ENCODE measurements at places on chromosomes 6 and 20.

GRCh38 chr20:57652606-57653545 lies 32.6 kb upstream of the ZBP1 start:
- DNase-seq = no peak

GRCh38 chr6:3324262-3324942 lies 65.7 kb downstream of the PSMG4 start:
- DNase-seq = no peak

- DNase-seq = no peak
These were observed 302.2 kb upstream of the EPHA7 start for GRCh38 chr6:93721386-93722048.

DNA sequence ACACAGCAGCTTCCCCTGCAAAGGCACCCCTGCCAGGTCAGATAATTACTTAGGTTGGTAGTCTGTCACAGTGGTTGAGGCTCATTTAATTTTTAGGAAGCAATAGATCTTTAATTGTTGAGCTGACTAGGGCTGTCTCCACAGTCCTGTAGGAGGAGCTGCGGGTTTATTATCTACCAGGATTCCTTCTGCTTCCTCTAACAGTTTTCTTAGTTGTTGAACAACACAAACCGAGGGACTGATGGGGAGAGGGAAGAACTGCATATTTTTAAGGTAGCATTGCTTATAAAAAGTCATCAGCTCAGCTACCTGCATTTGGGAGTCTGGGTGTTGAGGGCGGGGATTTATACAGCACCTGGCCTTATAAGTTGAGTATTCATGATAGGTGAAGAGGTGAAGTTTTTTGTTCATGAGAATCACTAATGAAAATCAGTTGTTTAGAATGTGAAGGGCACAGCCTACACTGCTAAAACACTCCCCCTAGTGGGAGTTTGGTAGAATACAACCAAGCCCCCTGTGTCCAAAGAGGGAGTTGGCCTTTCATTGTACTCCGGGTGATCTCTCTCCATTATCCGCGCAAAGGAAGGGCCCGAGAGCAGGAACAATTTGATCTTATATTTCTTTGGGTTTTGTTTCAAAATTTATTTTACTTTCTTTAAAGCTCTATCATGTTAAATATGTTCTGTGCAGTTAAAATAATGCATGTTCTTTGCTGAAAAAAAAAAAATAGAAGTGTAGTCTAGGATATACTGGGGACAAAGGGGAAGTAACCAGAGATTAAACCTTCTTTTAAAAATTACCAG lies 69.6 kb downstream of the SSR1 start:
- DNase-seq = peak; percentile 46

- no peak for DNase-seq
These were observed 153.6 kb downstream of the ZFAND3 start for GRCh38 chr6:37972994-37973757.

DNA sequence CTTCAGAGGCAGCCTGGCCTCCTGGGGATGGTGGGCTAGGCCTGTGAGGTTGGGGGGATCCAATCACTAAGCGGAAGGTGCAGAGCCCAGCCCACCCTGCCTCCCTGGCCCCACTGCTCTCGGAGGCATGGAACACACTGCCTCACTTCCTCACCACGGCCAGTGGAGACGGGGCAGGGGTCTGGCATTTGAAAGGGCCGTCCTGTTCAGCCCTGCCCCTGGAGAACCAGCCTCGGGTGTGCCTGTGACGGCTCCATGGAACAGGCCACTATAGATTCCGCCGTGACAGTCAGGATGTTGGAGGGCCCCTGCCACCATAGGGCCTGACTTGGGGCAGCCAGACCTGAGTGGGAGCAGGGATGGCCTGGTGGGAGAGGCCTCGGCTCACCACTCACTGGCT lies 110.2 kb downstream of the DACT2 start:
- DNase-seq = no peak

DNA sequence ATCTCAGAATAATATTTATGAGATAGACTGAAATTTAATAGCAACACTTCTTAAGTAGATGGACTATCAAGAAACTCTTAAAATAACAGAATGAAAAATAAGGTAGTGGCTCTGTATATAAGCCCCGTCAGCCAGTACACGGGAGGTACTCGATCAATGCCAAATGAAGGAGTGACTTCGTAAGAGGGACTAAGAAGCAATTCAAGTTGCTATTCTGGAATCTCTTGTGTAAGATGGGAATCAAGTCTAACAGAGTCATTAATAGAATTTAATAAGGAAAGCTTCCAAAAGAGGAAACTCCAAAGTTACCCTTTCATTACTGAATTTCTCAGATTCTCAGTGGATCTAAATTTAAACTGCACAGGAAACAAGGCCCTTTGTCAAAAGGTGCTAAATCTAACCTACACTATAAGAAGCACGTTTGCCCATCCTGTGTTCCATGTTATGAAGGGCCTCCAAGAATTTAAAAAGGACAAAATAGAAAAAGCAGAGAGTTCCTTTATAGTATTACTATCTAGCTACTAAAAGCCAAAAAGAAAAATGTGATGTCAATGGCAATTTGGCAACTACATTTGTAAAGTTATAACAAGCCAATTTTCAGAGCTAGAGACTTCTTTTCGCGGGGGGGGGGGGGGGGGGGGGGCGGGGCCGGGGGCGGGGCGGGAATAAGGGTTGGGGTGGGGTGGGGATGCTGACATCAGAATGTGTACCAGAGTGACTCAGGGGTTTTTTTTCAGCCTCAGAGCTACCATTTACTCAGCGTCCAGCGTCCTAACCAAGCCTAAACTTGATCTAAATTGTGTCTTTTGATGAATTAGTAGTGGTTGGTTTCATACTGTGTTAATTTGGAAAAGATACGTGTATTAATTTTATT lies 200.6 kb downstream of the GMPR start:
- DNase-seq = no peak

- peak; percentile 12 for DNase-seq
These were observed 8.0 kb upstream of the BCAS1 start for GRCh38 chr20:54078296-54078984.

DNA sequence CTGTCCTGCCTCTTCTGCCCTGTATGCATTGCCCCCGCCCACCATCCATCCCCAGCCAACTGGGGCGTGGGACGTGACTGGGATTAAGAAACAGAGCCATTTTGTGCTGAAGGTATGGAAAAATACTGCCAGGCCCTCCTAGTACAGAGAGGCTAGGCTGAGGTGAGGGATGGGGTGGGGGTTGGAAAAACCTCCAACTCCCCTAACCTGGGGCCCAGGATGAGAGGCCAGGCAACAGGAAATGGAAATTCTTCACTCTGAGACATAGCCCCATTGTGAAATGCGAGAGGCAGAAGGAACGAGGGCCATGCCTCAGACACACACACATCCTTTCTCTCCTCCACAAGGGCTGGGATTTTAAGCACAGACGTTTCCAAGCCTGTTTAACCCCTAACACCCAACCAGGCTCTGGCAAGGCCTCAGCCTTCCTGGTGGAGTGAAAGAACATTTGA lies 19.9 kb downstream of the KCNK5 start:
- DNase-seq = no peak

DNA sequence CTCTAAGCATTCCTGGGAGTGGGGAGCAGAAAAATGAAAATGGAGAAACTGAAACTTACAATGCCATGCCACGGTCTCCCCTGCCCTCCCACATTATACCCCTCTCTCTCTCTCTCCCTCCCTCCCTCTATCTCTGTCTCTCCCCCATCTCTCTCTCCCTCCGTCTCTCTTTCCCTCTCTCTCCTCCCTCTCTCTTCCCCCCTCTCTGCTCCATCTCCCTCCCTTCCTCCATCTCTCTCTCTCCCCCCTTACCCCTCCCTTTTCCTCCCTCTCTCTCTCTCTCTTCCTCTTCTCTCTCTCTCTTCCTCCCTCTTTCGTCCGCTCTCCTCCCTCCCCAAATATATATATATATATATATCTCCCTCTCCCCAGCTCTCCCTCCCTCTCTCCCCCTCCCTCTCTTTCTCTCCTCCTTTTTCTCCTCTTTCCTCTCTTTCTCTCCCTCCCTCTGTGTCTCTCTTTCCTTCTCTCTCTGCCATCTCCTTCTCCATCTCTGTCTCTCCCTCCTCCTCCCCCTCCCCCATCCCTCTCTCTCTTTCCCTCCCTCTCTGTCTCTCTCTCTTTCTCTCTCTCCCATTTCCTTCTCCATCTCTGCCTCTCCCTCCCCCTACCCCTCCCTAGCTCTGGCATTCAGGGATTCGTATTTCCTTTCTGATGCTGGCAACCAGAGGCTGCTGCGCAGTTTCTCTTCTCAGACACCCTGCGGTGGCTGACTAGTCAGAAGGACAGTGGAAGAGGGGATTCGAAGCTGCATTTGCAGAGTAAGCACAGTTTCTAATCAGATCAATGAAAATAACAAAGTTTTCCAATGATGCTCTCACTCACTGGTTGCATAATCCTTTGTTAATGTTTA lies 13.9 kb upstream of the VAPB start:
- no peak for DNase-seq

DNA sequence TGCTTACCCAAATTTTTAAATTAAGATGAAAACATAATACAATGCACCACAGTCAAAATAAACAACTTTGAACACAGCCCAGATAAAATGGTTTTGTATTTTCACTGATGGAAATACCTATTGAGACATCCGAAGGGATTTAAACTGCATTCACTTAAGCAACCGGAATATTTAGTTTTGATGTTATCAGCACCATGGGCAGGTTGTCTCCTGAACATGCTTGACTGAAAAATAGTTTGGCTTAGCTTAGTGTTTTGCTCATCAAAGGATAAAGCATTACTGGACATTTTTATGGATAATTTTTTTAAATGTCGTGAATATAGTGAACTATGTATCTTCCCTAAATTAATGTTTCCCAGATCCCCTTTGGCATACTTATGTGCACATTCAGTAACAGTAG lies 177.5 kb downstream of the GJA1 start:
- DNase-seq = no peak

- no peak for DNase-seq
These were observed 95.2 kb downstream of the JAG1 start for GRCh38 chr20:10578607-10579006.

DNA sequence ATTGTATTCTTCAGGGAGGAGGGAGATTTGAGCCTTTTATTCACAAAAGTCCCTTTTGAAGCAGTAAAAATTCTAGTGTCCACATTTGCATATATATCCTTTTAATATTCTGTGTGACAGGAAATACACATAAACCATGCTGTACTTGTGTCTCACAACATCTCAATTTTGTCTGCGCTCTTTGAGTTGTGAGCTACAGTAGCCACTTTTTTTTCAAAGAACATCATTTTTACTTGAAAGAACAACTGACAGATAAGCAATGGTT lies 21.3 kb downstream of the LMBRD1 start:
- no peak for DNase-seq

DNA sequence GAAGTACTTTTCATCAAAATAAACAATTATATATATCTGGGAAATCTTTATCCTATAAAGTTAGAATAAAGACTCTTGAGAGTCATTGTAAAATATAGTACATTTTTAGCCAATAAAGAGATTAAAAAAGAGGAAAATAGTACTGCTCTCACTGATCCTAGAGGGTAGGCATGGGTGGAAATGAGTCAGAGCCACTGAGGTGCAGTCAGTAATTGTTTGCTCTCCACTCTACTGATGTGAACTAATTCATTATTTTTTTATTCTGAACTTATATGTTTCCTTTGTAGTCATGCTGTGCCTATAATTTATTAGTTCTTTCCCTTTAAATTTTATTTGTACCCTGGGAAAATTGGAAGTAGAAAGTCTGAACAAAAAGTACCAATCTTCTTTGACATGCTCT lies 1359.4 kb upstream of the GJE1 start:
- DNase-seq = no peak

DNA sequence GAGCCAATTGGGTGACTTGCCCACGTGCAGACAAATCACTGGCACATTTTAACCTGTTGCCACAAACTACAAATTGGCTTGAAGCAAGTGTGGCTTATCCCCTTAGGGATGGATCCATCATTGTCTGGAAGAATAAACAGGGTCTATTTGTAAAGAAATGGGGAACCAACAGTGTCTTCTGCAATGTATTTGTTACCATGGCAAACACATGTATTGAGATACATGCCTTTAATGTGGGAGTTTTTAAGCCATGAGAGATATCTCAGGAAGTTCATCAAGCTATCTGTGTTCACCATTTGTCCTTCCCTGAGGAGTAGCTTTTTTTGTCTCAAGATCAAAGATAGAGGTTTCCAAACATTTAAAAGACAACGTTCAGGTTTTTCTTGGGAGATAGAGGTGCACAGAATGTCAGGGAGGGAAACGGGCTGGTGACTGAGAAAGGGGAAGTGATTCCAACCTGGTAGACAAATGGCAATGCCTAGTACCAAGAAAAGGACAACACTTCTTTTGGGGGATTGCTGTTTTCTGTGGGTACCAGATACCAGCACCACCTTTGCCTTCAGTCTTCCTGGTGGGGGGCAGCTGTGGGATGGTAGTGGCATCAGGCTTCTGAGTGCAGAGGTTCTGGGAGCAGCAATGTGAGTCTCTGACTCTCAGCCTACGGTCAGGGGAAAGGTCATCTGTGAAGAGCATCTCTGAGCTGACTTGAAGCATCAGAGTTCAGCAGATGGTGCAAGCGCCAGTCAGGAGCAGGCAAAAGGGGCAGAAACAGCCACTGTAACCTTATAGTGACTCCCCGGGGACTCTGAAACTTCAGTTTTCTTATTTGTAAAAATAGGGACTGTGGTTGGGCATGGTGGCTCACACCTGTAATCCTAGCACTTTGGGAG lies 20.1 kb upstream of the BCAS1 start:
- no peak for DNase-seq

- no peak for DNase-seq
These were observed 40.6 kb upstream of the TPD52L1 start for GRCh38 chr6:125112934-125113333.

DNA sequence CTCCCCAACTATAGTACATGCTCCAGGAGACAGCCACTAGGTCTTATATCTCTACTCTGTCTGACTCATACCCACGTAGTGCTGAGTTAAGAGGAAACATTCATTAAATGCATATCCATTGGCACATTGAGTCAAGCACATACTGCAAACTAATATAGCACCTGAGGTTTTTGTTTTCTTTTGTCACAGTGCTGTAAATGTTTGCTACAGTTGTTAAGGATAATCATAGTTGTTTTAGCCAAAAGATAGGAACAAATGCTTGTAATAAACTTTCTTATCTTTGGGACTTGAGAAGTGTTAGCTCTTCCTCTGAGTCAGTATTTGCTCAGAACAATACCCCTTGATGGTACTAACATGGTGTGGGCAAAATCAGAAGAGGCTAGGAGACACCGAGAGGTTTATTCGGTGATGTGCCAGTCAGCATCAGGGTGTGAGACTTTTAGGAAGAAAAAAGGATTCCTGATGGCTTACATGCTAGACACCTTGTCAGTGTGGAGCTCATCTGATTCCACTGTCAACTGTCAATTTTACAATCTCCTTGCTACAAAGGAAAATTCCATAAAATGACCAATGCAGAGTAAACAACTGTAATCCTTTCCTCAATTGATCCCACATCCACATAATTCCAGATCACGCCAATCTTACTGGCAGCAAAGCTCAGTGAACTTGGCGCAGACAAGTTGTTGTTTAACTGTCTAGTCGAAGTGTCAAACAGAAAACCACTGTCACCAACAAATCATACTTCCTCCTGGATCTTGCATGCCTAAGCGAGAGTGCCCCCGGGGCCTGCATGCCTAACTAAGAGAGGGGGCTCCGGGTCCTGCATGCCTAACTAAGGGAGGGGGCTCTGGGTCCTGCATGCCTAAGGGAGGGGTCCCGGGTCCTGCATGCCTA lies 36.1 kb downstream of the ELOVL2 start:
- DNase-seq = no peak

- DNase-seq = no peak
These were observed 38.8 kb downstream of the BMP2 start for GRCh38 chr20:6806275-6806674.

GRCh38 chr6:3355011-3355357 lies 96.2 kb downstream of the PSMG4 start:
- DNase-seq = no peak

- DNase-seq = no peak
These were observed 385.3 kb upstream of the SOX4 start for GRCh38 chr6:21208081-21208795.

- no peak for DNase-seq
These were observed 52.2 kb upstream of the CD83 start for GRCh38 chr6:14065350-14065749.

Data from activated gamma-delta T cell treated with Interleukin-2 at 50 U/mL for 16 hours (primary cell).